ENCODE measurements at places on chromosomes 6 and 20.

DNA sequence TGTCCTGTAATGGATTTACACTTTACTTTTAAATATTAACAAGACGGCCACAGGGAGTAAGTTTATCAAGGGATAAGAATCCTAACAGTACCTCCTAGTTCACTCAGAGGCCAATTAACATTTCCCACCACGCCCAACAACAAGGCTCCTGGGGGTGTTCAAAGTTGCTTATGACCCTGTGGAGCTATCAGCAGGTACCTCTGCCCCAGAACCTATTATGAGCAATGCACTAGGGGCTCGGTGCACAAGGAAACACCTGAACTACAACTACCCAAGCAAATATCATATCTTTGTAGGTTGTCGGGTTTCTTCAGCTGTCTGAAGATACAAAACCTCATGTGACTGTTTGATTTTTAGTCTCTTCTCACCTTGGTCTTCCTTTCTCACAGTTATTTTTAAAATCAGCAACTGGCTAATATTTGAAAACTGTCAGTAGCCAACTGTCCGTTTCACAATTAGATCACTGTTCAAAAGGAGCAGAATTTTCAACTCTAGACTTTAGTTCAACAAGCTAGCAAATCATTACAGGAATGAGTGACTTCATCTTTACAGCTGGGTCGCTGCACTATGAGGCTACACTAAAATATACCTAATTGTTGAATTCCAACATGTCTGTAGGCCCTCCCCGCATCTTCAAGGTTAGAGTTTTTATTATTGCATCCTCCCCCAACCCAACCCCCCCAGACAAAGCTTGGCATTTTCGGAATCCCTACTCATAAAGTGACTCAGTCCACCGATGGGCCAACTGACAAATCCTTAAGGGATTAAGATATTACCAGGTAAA is 38.1 kb downstream of the B4GALT5 start:
- no peak for DNase-seq

GRCh38 chr20:49558826-49559225 is 9.1 kb downstream of the PTGIS start:
- no peak for DNase-seq

GRCh38 chr20:16272780-16273360 is 300.4 kb downstream of the KIF16B start:
- DNase-seq = no peak

DNA sequence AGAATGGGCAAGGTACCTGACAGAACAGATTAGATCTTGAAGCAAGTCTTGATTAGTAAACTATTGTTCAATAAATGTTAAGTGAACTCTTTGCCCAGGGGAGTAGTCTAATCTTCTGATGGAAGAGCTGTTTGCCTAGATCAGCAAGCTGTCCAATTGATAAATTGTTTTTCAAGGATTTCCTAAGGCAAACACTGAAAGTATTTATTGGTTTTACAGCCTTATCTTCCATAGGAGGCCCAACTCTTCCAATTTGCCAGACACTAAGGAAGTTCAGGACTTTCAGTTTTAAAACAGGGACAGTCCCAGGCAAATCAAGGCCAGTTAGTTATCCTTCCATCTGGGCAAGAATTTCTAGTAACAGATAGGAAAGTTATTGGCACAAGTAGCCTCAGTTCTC is 1.8 kb upstream of the C6orf163 start:
- DNase-seq = no peak

DNA sequence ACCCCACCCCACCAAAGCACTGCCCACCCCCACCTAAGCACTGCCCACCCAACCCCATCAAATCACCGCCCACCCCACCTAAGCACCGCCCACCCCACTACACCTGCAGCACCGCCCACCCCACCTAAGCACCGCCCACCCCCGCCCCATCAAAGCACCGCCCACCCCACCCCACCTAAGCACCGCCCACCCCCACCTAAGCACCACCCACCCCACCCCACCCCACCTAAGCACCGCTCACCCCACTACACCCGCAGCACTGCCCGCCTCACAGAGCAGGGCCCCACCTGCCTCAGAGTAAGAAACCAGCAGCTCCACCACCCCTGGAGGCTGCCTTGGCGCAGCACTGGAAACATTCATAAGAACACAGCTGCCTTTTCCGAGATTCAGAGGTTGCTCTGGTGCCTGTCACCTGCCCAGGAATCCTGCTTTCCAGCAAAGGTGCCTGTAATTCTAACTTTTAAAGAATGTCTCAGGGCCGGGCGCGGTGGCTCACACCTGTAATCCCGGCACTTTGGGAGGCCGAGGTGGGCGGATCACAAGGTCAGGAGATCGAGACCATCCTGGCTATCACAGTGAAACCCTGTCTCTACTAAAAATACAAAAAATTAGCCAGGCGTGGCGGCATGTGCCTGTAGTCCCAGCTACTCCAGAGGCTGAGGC is 148.2 kb downstream of the BMP7 start:
- DNase-seq = no peak

- no peak for DNase-seq
These were observed 39.2 kb upstream of the NHSL1 start for GRCh38 chr6:138538390-138539031.

GRCh38 chr6:22925304-22925835 is 356.0 kb downstream of the HDGFL1 start:
- no peak for DNase-seq

GRCh38 chr20:37901654-37902503 is 1.0 kb upstream of the VSTM2L start:
- no peak for DNase-seq

DNA sequence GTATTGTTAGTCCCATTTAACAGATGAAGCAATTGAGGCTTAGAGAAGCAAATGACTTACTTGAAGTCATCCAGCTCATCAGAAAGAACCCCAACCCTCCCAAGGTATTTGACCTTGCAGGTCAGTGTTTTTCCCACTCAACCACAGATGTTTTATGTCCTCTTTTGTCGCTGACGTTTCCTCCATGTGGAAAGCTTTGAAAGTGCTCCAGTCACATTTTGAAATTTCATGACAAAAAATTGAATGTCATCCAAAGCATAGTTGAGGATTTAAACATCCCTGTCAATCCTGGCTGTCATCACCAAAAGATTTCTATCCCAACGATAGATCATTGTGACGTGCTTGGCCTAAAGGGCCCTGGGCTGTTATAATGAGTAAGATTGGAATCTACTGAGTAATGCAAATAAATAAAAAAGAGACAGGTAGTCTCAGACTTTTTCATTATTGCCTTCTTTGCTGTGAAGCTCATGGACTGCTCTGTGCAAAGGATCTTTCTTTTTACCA is 102.7 kb downstream of the TSHZ2 start:
- DNase-seq = no peak

DNA sequence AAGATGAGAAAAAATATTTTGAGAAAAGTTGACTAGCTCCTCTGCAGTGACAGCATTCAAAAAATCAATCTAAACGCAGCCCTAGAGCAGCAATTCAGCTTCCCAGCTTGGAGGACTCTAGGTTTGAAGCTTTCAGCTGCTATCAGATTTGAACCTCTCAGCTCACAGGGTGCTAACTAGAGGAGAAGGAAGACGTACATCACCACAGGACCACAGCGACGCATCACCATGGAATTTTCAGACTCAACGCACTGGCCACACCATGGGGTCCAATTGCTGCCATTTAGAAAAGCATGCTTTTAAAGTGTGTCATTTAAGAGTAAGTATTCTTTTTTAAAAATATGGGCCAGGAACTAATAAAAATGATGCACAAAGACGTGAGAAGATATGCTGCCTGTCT is 45.0 kb upstream of the FUCA2 start:
- DNase-seq = no peak

DNA sequence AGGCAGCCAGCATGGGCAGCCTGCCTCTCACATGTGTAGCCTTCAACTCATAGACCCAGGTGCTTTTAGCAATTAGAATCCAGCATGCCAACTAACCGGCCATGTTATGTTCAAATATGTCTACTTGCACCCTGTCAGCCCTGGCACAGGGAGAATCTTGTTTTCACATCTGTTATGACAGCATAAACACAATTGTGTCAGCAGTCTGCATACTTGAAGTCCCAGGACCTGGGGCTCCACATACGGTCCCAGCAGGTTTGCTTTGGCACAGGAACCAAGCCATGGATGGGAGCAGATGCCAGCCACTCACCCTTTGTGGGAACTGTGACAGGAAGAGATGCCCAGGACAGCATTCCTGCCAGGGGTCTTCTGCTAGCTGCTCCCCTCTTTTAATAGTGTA is 67.2 kb upstream of the SYNDIG1 start:
- no peak for DNase-seq

DNA sequence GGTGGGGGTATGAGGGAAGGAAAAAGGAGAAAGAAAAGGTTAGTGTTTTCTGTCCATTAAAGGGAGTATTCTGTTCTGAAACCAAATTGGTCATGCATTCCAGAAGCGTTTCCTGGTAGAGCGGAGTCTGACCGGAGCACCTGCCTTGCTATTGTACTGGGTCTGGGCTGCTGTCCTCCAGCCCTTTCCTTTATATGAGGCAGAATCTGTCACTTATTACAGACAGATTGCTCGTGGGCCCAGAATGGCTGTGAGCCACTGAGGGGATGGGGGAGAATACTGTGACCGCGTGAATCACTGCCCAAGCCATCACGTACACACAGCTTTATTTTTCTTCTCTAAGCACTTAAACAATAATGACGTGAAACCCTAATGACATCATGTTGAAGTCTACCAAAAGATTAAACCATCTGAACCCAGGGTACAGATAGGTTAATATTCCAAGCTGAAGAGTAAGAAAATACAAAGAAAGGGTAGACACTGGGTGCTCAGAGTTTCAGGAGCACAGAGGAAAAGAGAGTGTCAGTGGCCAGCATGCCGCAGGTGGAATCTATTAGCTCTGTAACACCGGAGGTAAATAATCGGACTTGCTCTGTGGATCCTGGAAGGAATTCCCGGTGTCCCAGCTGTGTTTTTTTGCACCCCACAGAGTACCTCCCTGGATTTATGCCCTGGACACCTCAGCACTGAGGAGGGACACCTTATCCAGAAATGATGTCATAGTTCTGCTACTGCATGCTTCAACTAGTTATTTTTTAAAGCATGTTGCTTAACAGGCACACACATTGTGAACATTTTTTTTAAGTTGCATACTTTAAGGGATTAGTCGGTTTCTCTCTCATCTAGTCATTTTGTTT is 573.3 kb downstream of the PKHD1 start:
- no peak for DNase-seq

DNA sequence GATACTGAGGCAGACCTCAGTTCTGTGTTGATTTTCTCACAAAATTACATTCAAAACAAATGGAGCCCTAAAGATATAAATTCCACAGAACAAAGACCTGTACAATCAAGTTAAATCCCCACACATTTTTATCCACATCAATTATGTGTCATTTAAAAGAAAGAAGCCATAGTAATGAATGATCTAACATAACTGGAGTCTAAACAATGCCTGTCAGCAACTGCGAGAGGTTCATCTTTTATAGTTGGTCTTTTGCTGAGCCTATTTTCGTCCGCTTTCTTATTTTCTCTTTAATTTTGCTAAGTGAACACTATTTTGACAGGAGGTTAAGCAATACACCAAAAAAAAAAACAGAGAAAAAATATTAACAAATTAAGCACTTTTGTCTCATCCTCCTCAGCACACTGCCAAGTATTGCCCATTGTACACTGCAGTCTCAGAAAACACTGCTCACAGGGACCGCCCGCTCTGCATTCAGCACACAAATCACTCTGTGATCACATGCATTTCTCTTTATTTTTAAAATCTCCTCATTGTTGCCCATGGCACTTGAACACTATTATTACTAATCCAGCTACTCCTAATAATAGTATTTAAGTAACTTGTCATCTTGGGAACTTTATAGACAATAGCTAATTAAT is 140.8 kb downstream of the BTBD9 start:
- peak; percentile 82 for DNase-seq

GRCh38 chr20:19903168-19903811 is 113.9 kb upstream of the NAA20 start:
- no peak for DNase-seq

GRCh38 chr6:44253307-44254101 is 3.8 kb downstream of the SLC35B2 start:
- DNase-seq = no peak

DNA sequence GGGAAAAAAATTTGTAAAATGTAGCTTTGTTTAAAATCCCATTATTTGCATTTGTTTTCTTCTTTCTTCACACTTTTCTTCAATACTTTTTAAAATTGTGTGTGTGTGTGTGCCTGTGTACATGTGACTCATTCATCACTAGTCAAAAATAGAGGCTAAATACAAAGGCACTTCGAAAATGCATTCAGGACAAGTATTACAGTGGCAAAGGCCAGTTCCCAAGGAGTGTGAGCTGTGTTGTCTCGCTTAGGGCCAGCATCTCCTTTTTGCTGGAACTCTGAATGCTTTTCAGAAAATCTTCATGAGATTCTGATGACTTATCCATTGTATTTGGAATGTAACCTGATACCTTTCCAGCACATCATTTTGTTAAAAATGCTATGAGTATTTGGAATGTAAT is 288.5 kb upstream of the CNR1 start:
- no peak for DNase-seq

GRCh38 chr20:3681931-3682781 is at the start of gene ADAM33:
ADAM33 (minus strand) TSS chr20:3682010; CDS start chr20:3682004, 6 bp downstream.
- DNase-seq = no peak

DNA sequence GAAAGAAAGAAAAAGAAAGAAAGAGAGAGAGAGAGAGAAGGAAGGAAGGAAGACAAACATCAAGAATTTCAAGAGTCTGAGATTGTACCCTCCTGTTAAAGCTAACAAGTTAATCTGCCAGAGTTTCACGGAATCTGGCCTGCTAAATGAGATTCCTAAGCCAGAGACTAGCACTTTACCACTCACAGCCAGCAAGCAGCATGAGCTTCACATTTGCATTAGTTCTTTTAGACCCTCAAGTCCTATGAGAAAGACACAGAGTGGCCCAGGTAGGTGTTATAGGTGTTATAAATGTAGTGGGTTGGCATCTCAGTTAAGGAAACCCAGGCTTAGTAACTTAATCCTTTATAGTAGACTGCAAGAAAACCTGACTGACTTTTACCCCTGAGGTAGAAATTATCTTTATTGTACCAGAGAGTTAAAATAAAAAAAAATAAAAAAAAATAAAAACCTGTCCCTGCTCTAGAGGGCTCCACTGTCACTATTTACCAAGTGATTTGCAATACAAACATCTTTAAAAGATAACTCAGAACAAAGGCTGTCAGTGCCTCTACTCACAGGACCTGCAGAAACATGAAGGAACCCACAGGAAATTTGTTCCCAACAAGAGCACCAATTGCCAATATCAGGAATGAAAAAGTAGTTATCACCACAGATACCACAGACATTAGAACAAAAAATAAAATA is 9.7 kb upstream of the IBTK start:
- DNase-seq = no peak

DNA sequence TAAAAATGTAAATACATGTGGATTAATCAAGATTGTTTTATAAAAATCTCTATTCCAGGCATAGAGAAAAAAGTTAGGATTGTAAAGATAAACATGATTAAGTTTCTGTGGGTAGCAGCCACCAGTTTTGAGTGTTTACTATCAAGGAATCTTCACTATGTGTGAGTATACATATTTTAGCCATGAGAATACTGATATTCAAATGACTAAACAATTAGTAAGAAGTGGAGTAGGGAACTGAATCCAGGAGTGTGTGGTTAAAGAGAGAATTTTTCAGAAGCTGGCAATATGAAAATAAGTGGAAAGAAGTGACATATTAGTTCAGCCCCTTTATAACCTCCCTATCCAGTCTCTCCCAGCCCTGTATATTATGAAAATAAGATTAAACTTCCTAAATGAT is 10.3 kb downstream of the ELOVL2 start:
- DNase-seq = no peak

GRCh38 chr20:37822141-37822601 is 80.8 kb upstream of the VSTM2L start:
- no peak for DNase-seq
